Stimulated activated CD8-positive, alpha-beta memory T cell treated with anti-CD3 and anti-CD28 coated beads, Interleukin-15, amount 100 ng/mL, for 4 hours (primary cell): ENCODE measurements at places on chromosomes 2 and 18.

- DNase-seq, result no peak
Observed at GRCh38 chr2:68284896-68285295, 32.6 kb upstream of the PPP3R1 start.

- DNase-seq, result no peak
Observed at GRCh38 chr2:37643730-37644078, 27.7 kb downstream of the CDC42EP3 start.

DNA sequence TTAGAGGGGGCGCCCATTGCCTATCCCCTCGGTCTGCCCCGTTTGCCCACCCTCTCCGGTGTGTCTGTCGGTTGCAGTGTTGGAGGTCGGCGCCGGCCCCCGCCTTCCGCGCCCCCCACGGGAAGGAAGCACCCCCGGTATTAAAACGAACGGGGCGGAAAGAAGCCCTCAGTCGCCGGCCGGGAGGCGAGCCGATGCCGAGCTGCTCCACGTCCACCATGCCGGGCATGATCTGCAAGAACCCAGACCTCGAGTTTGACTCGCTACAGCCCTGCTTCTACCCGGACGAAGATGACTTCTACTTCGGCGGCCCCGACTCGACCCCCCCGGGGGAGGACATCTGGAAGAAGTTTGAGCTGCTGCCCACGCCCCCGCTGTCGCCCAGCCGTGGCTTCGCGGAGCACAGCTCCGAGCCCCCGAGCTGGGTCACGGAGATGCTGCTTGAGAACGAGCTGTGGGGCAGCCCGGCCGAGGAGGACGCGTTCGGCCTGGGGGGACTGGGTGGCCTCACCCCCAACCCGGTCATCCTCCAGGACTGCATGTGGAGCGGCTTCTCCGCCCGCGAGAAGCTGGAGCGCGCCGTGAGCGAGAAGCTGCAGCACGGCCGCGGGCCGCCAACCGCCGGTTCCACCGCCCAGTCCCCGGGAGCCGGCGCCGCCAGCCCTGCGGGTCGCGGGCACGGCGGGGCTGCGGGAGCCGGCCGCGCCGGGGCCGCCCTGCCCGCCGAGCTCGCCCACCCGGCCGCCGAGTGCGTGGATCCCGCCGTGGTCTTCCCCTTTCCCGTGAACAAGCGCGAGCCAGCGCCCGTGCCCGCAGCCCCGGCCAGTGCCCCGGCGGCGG, 1.7 kb downstream of the MYCN start:
- no peak for DNase-seq

DNA sequence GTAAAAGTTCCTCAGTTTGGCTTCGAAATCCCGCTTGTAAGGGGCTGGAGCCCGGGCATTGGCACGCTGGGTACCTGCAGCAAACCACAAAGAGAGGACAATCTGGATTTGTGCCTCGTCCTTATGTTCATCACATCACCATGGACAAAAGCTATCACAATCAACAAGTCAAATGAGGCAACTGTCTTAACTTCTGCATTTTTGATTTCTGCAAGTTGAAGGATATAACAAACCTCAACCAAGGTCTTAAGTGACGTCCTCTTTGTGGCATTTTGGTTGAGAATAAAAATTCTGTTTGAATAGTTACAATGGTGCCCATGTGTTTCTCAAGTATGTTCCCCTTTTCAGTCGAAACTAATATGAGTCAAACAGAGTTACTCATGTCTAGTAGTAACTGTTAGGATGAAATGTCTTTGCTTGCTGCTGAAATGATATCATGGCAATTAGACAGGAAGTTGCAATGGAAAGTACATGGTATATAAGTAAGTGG, 70.8 kb upstream of the STK17B start:
- no peak for DNase-seq

DNA sequence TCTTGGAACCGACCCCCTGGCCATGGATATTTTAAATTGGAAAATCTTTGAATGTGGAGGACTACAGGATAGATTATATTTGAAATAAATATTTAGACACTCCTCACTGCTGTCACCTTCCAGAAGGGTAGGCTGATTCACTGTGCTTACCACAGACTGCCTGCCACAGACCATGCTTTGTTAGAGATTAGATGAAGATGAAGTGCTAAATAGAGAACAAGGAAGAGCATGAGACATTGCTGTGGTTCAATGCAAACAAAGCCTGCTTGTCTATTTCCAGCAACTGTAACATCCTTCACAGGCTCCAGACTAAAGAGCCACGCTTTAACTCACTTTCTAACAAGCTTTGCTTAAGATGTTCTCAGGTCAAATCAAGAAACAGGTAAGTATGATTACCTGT, 81.0 kb upstream of the TMEM17 start:
- DNase-seq, result no peak
